ENCODE measurements at places on chromosomes 6 and 20.
A peak's percentile ranks its signal among the peaks of the same experiment; 100 is the strongest.

DNA sequence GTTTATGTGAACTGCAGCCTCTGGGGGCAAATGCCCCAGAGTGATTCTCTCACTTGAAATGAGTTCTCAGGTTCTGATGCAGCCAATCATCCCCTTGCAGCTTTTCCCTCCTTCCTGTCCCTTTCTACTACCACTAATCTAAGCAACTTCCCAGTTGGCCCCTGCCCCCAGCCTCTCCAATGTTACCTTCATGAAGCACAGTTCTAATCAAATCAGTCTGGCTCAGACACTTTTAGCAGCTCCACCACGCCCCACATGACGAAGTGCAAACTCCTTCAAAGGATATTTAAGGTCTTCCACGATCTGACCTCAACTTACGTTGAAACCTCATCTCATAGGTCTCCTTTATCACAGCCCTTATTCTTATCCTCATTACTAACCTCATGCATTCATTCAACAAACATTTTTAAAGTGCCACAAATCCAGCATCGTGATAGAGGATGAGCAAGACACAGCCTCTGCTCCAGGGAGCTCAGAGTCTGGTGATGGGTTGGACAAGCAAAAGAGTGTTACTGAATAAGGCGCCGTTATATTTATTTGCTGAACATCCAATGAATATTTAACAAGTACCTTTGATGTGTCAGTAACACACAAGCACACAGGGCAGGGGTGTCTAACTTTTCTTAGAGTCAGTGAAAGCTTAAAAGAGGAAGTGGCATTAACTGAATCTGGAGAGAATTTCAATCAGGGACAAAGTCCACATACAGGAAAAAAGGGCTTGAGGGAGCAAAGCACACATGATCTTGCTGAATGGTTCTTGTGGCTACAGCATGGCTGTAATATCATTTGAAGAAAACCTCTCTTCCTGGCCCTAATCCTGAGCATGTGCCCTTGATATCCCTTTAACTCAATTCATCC, 20.4 kb upstream of the DTNBP1 start:
- no peak for DNase-seq

- DNase-seq: no peak
These were observed 8.4 kb downstream of the ARFGAP1 start for GRCh38 chr20:63280929-63281545.

GRCh38 chr20:40582531-40582930, 106.5 kb downstream of the MAFB start:
- DNase-seq: no peak

DNA sequence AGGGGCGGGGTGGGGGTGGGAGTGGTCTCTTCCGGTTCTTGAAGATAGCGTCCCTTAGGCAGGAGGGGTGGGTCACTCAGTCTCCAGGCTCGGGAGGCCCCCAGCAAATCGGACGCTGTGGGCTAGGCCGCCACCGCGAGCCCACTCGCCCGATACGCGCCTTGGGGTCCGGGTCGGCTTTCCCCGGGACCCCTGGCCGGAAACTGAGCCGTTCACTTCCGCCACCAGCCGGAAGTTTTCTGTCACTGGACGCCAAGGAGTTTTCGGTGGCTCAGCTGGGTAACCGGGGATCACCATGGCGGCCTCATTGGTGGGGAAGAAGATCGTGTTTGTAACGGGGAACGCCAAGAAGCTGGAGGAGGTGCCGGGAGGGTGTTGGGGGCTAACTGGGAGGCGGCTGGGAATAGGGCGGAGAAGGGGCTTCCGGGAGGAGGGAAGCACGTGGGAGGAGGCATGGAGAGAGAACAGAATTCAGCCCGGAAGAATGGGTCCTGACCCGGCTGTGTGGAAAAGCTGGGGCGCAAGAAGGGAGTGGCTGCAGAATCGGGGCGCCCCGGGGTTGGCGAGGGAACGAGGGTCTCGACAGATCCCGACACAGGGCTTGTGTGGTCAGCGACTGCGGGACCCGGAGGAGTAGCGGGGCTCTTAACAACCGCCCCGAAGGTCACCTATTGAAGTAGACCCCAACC, at the start of gene ITPA:
ITPA (plus strand) TSS at position 242 of the 689 bp plus-strand sequence; CDS start at position 296, 54 bp downstream.
- peak; percentile 75 for DNase-seq

DNA sequence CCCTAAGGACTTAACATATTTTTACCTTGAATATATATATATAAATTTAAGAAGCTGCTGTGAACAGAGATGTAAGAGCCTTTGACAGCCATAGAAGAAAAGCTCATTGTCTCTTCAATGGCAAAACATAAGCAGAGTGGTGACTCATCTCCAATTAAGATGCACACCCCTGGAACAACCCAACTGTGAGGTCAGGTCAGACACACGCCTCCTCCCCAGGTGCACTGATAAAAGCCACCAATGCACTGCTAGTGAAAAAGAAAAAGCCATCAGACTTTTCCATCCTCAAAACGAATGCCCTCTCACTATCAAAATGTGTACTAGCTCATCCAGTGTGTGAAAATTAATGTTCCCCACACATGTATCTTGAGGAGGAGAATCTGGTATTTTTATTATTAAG, 100.1 kb downstream of the SMLR1 start:
- DNase-seq: no peak

GRCh38 chr6:107735906-107736635, 88.0 kb downstream of the SCML4 start:
- DNase-seq: no peak

DNA sequence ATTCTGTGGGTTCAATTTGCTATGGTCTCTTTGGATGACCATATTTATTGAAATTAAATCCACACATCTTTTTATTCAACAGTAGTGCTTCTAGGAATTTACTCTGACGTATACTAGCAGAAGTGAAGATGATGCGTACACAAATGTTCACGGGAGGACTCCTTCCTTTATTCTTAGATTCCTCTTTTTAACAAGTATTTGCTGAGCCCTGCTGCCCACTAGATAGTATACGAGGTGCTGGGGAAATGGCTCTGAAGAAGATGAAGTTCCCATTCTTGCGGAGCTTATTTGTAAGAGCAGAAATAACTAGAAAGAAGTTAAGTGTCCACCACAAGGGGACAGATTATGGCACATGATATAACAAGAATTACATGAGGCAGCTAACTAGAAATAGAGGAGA, 145.2 kb downstream of the DOK5 start:
- no peak for DNase-seq
